Left ventricle myocardium superior (tissue), 1 donor: ENCODE measurements at places on chromosomes 5 and 9. TPM values are rescaled to one million over a fixed set of nuclear protein-coding genes. Genes with fewer than 3 reads are reported as not detected.

IRX4 gene
- 19.6 TPM for total RNA-seq

MZB1 gene
- 1.6 TPM for total RNA-seq

PLPPR1 gene
- not detected for total RNA-seq

CCDC192 gene
- total RNA-seq, result not detected

PALM2AKAP2 gene
- 76.1 TPM for total RNA-seq

CDH9 gene
- total RNA-seq, result not detected

OSMR gene
- total RNA-seq, result 9.9 TPM
